Activated CD4-positive, alpha-beta T cell treated with anti-CD3 and anti-CD28 coated beads, Interleukin-2, amount 10 ng/mL, durations not matched to agents 24 days and 14 days (primary cell): ENCODE measurements at places on chromosomes 3 and 15.

GRCh38 chr3:14256561-14257342, 78.1 kb downstream of the LSM3 start:
- no peak for DNase-seq

GRCh38 chr3:87307805-87308204, 31.4 kb upstream of the POU1F1 start:
- no peak for DNase-seq

- DNase-seq: no peak
These were observed 343.9 kb downstream of the GRM7 start for GRCh38 chr3:7204848-7205156.

- DNase-seq: no peak
These were observed 60.2 kb downstream of the CNTN4 start for GRCh38 chr3:2158828-2159227.

- DNase-seq: no peak
These were observed 32.1 kb downstream of the BUB1B start for GRCh38 chr15:40192942-40193341.

- no peak for DNase-seq
These were observed 154.3 kb downstream of the GOLIM4 start for GRCh38 chr3:167941234-167941995.

GRCh38 chr15:28959326-28959725, 73.6 kb downstream of the APBA2 start:
- no peak for DNase-seq

GRCh38 chr15:21262851-21263425, 177.4 kb downstream of the POTEB3 start:
- no peak for DNase-seq

GRCh38 chr15:70261083-70261482, 163.4 kb upstream of the TLE3 start:
- DNase-seq: no peak
